ENCODE measurements at places on chromosomes 5 and 9.
A peak's percentile ranks its signal among the peaks of the same experiment; 100 is the strongest.

- DNase-seq = no peak
Observed at GRCh38 chr9:37498457-37498856, 12.7 kb downstream of the POLR1E start.

- no peak for DNase-seq
Observed at GRCh38 chr9:129256959-129257713, 79.1 kb upstream of the IER5L start.

- DNase-seq = no peak
Observed at GRCh38 chr5:177433658-177434217, 7.3 kb downstream of the GRK6 start.

DNA sequence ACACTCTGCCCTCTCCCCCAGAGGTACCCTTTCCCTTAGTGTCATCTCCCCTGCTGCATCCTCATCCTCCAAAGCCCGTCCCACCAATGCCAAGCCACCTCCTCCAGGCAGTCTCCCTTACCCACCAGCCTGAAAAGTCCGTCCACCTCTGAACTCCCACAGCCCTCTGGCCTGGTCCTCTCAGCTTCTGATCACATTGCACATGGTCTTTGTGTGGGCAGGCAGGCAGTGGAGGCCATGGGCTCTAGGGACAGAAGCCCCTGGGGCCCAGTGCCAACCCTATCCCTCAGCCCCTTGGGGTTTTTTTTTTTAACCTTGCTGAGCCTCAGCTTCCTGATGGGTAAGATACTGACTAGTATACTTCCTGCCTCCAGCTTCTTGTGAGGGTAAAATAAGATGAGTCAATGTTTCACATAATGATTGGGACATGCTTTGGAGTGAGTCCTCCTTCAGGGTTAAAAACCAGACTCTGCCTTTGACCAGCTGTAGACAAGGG lies 19.4 kb downstream of the CSF1R start:
- peak; percentile 78 for DNase-seq

GRCh38 chr5:176652136-176652535 lies 4.9 kb downstream of the TSPAN17 start:
- no peak for DNase-seq

DNA sequence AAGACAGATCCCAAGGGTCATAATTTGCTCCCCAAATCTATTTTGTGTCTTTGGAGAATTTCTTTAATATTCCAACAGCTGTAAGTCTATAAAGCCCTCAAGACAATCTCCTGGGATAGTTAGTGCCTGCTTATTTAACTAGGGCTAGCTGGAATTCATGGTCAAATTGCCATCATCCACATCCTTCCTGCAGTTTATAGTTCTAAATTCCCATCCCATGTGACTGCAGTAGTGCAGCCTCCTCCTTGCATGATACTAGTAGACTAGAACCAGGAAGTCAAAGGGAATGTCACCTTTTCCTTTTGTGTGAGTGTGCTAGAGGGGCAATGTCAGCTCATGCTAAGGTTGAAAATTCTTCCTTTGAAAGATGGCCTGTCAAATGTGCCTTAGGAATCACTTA lies 214.8 kb upstream of the PIK3R1 start:
- DNase-seq = no peak

- DNase-seq = no peak
Observed at GRCh38 chr5:178387061-178387855, 154.7 kb upstream of the PHYKPL start.

GRCh38 chr5:61625681-61626621 lies 293.9 kb downstream of the ZSWIM6 start:
- peak; percentile 68 for DNase-seq

DNA sequence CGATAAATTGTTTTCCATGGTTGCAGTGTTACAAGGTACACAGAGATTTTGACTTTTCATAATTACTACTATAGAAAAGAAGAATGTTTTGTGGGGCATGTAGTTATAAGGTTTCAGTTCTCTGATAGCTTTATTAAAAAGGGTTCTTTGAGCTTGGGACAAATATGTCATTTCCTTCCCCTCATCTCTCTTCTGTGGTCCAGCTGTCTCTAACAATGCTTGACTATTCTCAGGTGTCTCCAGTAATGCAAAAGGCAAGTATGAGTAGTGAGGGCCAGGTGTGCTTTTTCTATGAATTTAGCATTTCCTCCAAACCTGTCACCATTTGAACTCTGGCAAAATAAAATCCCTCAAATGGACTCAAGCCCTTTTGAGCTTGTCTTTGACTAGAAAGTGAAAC lies 84.3 kb downstream of the SLF1 start:
- no peak for DNase-seq

DNA sequence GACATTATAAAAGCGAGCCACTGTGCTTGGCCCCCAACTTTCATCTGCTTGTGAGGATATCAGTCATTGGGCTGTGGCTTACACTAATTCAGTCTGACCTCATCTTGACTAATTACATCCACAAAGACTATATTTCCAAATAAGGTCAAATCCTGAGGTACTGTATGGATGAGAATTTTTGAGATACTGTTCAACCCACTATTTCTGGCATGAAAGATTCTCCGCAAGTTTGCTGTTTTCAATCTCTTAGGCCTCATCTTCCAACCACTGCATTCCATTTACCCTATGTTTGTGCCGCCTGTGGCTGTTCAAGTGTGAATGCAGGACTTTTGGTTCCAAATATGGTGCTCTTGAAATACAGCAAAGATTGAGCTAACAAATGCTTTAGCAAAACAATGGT lies 400.9 kb upstream of the SGCD start:
- DNase-seq = no peak

- DNase-seq = no peak
Observed at GRCh38 chr9:99296291-99296951, 74.3 kb downstream of the SEC61B start.

GRCh38 chr9:126443144-126443543 lies 116.5 kb downstream of the MVB12B start:
- DNase-seq = no peak

GRCh38 chr9:90867101-90867500 lies 65.5 kb downstream of the SYK start:
- no peak for DNase-seq

DNA sequence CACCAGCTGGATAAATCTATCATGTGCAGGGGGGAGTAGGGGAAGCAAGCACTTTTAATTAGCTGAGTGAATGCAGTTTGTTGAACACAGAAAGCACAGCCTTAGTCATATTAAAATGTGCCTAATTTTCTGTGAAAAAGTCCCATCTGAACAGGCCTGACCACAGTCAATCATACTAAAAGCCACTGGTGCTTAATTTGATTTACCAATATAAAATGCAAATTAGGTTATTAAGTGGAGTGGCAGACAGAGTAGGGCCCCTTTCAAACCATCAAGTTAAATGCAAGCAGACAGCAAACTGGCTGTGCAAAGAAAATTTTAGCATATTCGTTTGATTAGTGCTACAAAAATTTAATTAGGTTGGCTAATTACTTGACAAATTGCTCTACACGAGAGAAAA lies 176.1 kb downstream of the ISL1 start:
- no peak for DNase-seq

DNA sequence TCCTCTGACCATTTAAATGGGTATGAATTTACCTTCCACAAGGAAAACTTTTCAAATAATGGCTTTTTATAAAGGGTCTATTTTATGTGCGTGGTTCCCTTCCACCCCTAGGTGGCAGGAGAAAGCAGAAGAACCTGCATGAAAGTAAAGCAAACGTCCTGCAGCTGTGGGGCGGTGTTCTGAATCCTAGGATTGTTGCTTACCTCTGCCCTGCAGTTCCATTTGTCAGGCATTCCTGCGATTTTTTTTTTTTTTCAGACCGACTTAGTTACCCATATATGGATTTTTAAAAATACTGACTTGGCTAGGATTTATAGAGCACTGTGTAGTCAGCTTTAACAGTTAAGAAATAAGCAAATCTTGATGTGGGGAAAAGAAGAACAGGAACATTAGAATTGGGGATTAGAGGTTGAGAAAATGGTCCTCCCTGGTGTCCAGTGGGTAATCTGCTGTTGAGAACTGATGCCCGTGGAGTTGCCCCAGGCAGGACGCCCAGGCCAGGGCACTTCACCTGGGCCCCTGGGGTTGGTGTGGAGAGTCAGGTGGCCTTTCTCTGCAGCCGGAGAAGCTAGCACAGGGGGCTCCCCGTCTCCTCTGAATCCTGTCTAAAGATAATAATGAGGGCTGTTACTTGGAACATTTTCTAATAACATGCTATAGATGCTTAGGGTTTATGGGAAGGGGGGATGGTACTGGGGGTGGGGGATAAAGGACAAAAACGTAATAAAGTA lies 30.4 kb upstream of the LTC4S start:
- peak; percentile 82 for DNase-seq

GRCh38 chr5:178895615-178896571 lies at the start of gene ZFP2:
Gene ZFP2, plus strand, starts transcription at chr5:178895913. Its CDS starts 35,401 bp downstream, at chr5:178931314.
- DNase-seq = peak; percentile 69

DNA sequence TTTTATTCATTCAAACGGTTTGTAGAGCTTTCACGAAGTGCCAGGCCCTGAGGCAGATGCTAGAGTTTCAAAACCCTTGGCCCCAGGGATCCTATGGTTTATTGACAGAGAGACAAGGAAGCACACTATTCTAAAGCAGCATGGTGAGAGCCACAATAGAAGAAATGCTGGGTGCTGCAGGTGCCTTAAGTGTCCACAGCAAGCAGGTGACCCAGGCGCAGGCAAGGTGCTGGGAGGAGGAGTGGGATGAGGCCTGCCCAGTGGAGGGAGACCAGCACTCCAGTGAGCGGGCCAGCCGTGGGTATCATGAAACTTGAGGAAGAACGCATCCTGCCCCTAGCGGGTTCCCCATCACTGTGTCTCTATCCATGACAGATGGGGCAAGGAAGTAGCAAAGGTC lies 71.0 kb downstream of the OSMR start:
- DNase-seq = no peak

- DNase-seq = no peak
Observed at GRCh38 chr5:129120158-129120581, 25.6 kb downstream of the ISOC1 start.

GRCh38 chr5:125065741-125066140 lies 319.3 kb upstream of the ZNF608 start:
- no peak for DNase-seq

- DNase-seq = no peak
Observed at GRCh38 chr5:102603670-102604069, 104.9 kb upstream of the SLCO6A1 start.

DNA sequence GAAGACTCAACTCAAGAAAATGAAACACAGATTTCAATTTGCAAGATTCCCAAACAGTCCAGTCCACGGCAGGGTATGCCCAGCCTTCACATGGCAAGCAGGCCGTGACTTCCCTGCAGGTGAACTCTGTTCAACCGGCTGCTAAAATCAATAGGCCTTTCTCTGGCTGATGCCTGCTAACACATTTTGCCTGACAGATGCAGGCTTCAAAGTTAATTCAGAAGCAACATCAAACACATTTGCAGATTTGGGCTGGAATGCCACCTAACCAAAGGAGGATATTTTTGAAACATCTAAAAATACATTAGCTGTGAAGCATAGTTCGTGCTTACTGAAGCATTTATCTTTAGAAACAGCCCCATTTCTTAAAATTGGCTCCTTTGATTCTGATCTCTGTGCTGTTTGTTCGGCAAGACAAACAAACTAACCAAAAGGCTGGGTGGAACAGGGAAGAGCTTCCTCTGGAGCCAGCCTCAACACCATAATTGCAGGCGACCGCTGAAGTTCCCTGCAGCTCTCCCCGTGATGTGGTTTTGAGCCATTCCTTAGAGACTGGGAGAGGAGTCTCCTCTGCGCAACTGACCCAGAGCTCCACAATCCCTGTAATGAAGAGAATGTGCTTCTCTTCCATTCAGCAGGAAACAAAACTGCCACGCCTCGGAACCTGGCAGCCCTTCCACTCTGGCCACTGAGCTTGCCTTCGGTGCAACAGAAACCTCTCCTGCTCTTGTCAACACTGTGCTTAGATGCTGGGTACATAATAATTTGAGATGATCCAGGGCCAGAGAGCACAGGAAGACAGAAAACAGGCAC lies 126.5 kb downstream of the MYO10 start:
- DNase-seq = peak; percentile 52

DNA sequence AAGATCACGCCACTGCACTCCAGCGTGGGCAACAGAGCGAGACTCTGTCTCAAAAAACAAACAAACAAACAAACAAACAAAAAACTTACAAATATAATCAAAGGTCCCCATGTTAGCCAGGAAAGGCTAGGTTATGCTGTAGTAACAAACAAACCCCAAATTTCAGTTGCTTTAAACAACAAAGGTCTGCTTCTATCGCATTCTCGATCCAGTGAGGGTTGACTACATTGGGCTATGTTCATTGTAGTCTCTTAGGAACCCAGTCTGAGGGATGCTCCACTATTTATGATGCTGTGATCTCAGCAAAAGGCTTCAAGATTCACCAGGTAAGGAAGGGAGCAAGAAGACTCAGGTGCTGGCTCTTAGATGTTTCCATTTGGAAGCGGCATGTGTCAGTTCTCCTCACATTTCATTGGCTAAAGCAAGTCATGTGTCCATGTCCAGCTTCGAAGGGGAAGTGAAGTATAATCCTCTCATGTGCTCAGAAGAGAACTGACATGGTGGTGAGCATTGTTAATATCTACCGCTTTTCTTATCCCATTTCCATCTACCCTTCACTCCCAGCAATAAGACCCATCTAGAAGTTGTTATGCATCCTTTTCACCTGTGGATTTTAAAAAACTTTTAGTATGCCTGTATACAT lies 26.5 kb upstream of the NEK6 start:
- DNase-seq = no peak

- no peak for DNase-seq
Observed at GRCh38 chr9:31783491-31783890, 601.0 kb upstream of the ACO1 start.

DNA sequence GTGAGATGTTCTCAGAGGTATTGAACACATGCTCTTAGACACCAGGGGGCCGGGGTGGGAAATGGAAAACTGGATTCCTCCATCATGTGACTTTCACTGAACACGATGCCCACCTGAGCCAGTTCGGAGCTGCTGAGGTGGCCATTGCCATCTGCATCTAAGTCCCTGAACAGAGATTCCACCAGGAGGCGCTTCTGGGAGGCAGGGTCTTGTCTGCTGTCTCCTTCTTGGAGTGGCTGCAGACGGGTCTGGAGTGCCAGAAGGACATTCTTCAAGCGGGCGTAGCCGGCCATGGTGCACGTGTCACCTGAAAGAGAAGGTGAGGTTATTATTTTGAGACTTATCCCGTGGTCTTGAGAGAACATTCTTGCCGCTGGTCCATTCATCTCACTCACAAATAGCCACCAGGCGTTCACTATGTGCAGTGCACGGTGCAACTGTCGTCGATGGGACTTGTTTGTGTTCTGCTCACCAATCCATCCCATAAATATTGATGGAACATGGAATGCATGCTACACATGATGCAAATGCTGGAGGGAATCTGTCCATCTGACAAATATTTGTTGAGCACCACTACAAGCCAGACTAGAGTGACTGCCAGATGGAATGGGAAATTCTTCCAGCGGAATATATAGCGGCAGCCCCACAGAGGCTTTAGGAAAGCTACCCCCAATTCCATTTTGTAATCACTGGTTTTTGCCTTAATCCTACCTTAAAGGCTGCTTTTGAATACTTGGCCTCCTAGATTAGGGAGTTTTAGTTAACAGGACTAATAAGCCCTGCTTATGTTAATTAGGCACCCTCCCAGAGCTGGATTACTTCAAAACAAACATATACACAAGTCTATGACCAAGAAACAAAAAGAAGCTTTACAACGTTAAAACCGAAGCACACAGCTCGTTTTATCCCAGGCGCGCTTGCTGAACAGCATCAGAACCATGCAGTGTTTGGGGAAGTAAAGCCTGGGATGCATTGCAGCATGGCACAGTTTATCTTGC lies 264.8 kb downstream of the HSPA4 start:
- no peak for DNase-seq

GRCh38 chr9:16928179-16928945 lies 57.9 kb upstream of the BNC2 start:
- DNase-seq = peak; percentile 75
